Left ventricle myocardium superior (tissue), 1 donor: ENCODE measurements at places on chromosomes 5 and 9. TPM values are rescaled to one million over a fixed set of nuclear protein-coding genes. Genes with fewer than 3 reads are reported as not detected.

GLDC gene
- not detected for total RNA-seq

DNA sequence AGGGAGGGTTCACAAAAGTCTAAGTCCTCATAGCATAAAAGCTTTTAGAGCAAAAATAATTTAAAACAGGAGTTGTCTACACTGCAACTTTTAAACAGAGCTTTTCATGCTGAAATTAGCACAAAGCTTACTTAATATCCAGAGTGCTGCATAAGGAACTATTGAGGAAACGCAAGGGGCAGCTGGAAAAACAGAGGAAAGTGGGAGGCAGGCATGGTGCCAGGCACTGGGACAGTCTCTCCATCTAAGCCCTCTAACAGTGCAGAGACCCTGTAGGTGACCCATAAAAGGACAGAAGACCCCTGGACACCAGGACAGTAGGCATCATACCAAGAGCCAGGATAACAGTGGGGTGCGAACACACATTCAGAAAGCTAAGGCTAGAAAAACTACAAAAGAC is 49.3 kb downstream of the ADAMTS12 start:
- DNase-seq, result no peak

DNA sequence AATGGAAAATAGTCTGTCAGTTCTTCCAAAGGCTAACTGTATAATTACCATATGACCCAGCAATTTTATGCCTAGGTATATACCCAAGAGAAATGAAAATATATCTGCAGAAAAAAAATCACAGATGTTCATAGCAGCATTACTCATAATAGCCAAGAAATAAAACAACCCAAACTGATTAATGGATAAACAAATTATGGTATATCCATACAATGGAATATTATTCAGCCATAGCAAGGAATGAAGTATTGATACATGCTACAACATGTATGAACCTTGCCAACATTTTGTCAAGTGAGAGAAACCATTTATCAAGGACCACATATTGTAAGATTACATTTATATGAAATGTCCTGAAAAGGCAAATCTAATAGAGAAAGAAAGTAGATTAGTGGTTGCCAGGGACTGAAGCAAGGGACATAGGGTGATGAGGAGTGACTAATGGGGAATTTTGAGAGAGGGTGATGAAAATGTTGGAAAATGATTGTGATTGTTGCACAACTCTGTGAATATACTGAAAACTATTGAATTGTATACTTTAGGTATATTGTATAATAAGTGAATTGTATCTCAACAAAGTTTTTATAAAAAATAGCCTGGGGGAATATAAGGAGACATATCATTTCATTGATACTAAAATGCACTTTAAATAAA is 114.4 kb downstream of the PBX3 start:
- no peak for DNase-seq

AK8 gene
- total RNA-seq, result 0.42 TPM

PLPP7 gene
- total RNA-seq, result 127 TPM

- DNase-seq, result no peak
These were observed 22.0 kb upstream of the WNK2 start for GRCh38 chr9:93161786-93162562.

DNA sequence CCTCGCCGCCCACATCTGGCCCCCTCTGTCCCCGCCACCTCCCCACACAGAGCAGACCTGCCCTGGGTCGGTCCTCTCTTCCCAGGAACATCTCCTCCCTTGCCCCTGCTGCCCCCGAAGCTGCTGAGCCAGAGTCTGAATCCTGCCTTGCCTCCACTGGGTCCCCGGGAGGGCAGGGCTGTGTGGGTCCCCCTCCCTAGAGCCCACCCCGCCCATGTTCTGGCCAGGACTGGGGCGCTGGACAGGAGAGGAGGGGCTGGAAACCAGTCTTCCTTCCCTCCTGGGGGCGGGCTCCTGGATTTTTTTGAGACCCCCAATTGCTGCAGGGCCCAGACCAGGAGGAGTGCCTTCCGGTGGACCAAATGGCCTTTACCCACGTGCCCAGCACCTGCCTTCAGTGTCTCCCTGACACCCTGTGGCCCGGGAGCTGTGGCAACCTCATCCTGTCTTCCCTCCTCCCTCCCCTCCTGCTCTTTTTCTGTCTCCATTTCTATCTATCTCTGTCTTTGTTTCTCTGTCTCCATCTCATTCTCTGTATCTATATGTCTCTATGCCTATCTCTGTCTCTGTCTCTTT is 12.1 kb downstream of the MRPL36 start:
- no peak for DNase-seq

GRCh38 chr5:54093861-54094260 is 216.5 kb downstream of the ARL15 start:
- DNase-seq, result no peak

SPINK13 gene
- total RNA-seq, result not detected

GRCh38 chr5:114362977-114363761 is 1.3 kb downstream of the KCNN2 start:
- DNase-seq, result peak; percentile 28

LVRN gene
- total RNA-seq, result 0.59 TPM

DNA sequence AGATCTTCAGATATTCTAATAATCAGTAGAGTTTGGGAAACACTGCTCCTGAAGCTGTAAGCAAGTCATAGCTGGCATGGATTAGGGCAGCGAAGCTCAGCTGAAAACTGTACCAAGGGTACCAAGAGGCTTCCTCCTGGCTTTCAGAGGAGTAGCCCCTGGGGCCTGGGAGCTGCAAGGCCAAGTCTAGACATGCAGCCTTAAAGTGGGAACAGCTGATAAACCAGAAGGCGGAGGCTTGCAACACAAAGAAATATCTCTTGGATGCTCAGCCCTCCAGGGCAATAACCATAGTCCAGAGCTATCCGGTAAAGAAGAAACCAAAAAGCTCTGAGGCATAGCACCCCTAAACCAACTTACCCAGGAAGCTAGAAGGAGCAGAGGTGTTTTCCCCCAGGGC is 51.5 kb downstream of the MRPS30 start:
- DNase-seq, result no peak

NAIP gene
- 5.9 TPM for total RNA-seq

GRCh38 chr5:320524-321229 is 837 bp upstream of the AHRR start:
- no peak for DNase-seq

DNA sequence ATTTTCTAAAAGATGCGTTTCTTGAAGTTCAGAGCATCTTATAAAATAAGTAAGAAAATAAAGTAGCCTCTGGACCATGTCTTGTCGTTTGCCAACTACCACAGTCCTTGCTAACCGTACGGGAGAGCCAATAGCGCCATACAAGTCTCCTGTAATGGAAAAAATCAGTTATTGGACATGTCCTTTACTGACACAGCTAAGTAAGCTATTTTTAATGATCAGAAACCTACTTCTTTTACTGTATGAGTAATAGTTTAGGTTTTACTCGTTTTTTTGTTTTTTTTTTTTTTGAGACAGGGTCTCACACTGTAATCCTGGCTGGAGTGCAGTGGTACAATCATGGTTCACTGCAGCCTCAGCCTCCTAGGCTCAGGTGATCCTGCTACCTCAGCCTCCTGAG is 37.7 kb upstream of the RAPGEF6 start:
- no peak for DNase-seq

GRCh38 chr9:120862452-120862851 is 14.5 kb downstream of the PHF19 start:
- DNase-seq, result no peak

NXNL2 gene
- total RNA-seq, result not detected

NPR2 gene
- total RNA-seq, result 24.6 TPM

DNA sequence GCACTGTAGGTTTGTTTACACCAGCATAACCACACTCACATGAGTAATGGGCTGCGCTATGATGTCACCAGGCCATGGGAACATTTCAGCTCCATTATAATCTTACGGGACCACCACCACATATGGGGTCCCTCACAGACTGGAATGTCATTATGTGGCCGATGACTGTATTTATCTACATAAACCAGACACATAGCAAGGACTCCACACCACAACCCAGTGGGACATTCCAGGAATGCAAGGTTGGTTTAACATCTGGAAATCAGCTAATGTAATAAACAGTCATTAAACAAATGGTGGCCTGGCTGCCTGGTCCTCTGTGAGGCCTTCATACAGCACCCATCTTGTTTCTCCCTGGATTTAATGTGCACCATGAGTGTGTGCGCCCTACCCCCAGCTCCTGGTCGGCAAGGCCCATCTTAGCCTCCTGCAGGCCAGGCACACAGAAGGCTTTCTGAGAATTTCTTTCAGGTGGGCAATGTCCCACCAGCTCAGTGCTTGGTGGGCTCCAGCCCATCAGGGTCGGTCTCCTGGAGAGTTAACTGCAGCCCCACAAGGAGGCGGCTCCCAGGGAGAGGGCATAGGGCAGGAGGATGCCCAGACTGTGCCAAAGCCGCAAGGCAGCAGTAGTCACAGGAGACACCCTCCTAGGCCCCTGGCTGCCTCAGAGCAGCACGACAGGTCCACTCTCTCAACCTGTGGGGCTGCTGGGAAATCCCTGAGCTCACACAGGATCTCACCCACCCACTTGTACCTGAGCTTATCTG is 35.9 kb upstream of the SARDH start:
- DNase-seq, result peak; percentile 18

GRCh38 chr9:99130069-99130468 is 25.2 kb downstream of the TGFBR1 start:
- no peak for DNase-seq

IFNE gene
- total RNA-seq, result not detected

DNA sequence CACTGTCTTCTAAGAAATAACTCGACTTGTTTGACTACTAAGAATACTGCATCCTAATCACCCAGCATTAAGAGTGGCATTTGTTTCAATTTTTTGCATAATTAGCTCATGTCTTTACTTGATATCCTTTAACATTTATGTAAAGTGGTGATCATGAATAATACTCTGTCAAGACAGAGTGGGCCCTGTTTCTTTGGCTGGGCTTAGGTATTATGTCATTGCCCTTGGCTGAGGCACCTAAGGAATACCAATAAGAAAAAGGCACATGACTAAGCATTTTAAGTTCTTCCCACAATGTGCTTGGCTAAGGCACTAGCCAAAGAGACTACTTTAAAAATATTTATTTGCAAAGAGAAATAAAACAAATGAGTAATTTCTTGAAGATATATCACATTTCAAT is 308.1 kb downstream of the CTNND2 start:
- no peak for DNase-seq

DNA sequence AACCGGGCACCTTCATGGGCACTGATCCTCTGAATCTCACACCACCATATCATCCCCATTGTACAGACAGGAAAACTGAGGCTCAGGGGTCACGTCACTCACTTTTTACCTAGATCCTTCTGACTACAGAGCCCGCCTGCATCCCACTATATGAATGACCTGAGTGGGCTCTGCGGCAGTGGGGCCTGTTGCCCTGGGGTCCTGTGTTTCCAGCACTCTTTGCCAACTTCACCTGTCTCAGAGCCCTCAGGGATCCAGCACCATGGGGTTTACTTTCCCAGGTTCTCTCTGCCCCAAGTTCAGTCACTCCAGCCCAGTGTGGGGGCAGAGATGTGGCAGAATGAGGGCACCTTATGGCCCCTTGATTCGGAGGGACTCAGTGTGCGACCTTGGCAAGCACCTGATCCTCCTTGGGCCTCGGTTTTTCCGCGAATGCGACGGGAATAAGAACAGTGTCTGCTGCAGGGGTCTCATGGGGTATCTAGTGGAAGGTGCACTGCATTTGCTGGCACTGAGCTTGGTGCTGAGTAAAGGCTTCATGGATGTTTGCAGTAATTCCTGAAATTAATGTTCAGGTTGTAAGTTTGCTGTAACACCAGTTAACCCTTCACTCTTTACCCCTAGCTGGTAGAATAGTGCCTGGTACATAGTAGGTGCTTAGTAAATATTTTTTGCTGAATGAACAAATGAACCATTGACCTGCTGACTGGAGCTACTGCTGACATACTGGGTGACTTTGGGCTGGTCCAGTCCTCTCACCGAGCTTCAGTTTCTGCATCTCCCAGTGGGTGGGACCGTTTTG is 47.1 kb upstream of the BOD1 start:
- no peak for DNase-seq

GRCh38 chr5:178699681-178700253 is 30.7 kb downstream of the ZNF354A start:
- no peak for DNase-seq

- DNase-seq, result peak; percentile 26
These were observed 34.7 kb downstream of the GLT6D1 start for GRCh38 chr9:135604437-135605237.

MARCOL gene
- not detected for total RNA-seq

GRCh38 chr5:123951582-123951977 is 439.6 kb downstream of the CSNK1G3 start:
- no peak for DNase-seq

GRCh38 chr5:31605920-31606319 is 33.0 kb upstream of the PDZD2 start:
- no peak for DNase-seq

DNA sequence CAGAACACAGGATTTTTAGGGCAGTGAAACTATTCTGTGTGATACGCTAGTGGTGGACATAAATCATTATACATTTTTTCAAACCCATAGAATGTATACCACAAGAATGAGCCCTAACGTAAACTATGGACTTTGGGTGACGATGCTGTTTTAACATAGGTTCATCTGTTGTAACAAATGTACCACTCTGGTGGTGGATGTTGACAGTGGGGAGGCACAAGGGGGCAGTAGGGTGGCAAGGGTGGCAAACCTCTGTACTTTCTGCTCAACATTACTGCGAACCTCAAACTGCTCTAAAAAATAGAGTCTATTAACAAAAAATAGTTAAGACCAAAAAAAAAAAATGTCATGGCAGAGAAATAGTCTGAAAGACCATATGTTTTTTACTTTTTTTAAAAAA is 9.1 kb upstream of the MVB12B start:
- DNase-seq, result no peak

DNA sequence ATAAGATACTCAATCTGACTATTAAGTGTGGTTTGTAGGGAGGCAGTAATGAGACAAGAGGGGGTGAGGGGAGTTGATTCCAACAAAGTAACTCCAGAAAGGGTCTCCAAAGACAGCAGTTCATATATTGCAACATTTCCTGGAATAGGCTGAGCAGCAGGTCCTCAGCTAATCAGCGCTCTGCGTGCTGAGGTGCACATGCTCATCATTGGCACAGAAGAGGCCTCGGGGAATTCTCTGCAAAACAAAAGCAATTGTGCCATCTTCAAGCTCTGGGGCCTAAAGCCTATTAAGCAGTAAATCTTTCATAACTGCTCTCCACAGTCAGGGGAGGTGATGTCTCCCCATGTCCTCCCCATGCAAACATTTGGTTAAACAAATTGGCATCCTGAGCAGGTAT is 357.3 kb downstream of the SPOCK1 start:
- DNase-seq, result no peak

GRCh38 chr9:4038182-4038723 is 261.6 kb downstream of the GLIS3 start:
- no peak for DNase-seq

IGFBPL1 gene
- not detected for total RNA-seq

GRCh38 chr5:63960646-63961045 is 1.6 kb downstream of the HTR1A start:
- no peak for DNase-seq

DNA sequence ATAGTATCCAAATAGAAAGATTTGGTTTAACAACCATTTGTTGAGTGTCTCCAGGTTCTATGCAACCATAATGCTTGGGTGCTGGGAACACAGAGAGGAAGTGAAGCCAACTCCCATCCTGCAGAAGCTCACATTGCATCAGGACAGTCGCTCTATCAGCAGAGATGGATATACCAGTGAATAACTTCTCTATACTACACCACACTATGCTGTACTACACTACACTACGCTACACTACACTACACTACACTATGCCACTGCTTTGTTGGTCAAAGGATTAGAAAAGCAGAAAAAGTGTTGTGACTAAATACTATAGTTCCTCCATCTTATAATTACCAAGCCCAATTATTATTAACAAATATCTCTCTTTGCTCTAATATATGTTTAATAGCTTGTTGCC is 89.2 kb upstream of the PRRC1 start:
- DNase-seq, result no peak

SPEF2 gene
- 2.7 TPM for total RNA-seq

NTRK2 gene
- total RNA-seq, result 5.5 TPM

- no peak for DNase-seq
These were observed 450.9 kb downstream of the CCDC171 start for GRCh38 chr9:16003785-16004184.
